Mucosa of gallbladder (tissue), 1 donor: ENCODE measurements at places on chromosomes 3 and 15. TPM values are rescaled to one million over a fixed set of nuclear protein-coding genes. Genes with fewer than 3 reads are reported as not detected.

KLHL6 gene
- total RNA-seq, result 3.7 TPM

GPR87 gene
- total RNA-seq, result not detected

GOLGA6D gene
- 0.12 TPM for total RNA-seq

PRRT3 gene
- 6.1 TPM for total RNA-seq

DUOXA2 gene
- 87.1 TPM for total RNA-seq

PRTG gene
- 1.4 TPM for total RNA-seq

USP50 gene
- total RNA-seq, result 0.20 TPM

ZNF860 gene
- 1.8 TPM for total RNA-seq

GRCh38 chr3:59549962-59550361 lies 500.1 kb upstream of the CFAP20DC start:
- DNase-seq, result no peak

DNA sequence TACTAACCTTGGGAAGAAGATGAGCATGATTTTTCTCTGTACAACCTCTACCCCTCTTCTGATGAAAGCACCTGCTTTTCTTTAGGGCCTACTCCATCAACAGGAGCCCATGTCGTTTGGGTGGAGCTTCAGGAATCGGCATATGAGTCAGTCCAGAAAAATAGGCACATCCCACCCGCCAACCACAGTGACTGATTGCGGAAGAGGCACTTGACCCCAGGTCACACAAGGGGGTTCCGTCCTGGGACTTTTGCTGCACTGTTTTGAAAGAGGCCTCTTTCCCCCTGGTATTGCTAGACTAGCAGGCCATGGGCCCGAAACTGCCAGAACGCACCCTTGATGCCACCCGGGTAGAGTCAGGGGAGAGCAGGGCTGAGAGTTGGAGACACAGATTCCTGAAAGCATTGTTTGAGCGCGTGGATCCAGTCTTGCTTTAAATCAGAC lies 19.3 kb upstream of the NRROS start:
- no peak for DNase-seq

GRCh38 chr3:141338881-141339280 lies 29.4 kb upstream of the ZBTB38 start:
- no peak for DNase-seq

DNA sequence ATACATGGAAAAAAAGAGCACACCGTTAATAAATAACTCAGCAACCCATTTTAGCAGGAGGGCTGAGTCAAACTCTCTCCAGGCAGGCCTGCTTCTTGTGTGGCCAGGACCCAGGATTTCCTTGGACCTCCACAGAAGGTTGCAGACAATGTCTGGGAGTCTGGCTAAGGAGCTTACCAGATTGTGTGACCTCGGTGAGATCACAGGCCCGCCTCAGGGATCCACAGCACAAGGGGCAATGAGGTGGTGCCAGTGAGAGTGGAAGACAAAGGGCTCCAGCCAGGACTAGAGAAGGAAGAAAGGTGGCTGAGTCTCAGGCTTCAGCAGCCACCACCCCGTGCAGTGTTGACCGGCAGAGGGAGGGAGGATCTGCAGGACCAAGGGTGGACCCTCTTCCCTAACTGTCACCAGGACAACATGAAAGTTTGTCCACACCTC lies 32.2 kb upstream of the SEC22A start:
- no peak for DNase-seq

DNA sequence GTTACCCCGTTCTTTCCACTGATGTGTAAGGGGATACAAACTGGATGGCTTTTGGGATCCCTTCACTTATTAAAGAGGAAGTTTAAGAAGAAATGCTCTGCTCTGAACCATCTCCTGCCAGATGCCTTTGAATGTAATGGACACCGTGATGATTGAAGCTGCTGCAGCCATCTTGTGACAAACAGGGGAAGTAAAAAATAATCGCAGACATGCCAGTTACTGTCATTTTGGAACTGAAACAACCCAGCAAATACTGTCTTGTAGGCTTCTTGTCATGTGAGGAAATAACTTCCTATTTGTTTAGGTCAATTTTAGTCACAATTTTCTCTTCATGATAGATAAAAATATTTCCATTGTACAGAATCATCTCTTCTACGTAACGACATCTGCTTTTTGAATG lies 224.0 kb downstream of the CHL1 start:
- no peak for DNase-seq

- DNase-seq, result peak; percentile 23
These were observed 936 bp downstream of the ZXDC start for GRCh38 chr3:126474498-126475412.

DNA sequence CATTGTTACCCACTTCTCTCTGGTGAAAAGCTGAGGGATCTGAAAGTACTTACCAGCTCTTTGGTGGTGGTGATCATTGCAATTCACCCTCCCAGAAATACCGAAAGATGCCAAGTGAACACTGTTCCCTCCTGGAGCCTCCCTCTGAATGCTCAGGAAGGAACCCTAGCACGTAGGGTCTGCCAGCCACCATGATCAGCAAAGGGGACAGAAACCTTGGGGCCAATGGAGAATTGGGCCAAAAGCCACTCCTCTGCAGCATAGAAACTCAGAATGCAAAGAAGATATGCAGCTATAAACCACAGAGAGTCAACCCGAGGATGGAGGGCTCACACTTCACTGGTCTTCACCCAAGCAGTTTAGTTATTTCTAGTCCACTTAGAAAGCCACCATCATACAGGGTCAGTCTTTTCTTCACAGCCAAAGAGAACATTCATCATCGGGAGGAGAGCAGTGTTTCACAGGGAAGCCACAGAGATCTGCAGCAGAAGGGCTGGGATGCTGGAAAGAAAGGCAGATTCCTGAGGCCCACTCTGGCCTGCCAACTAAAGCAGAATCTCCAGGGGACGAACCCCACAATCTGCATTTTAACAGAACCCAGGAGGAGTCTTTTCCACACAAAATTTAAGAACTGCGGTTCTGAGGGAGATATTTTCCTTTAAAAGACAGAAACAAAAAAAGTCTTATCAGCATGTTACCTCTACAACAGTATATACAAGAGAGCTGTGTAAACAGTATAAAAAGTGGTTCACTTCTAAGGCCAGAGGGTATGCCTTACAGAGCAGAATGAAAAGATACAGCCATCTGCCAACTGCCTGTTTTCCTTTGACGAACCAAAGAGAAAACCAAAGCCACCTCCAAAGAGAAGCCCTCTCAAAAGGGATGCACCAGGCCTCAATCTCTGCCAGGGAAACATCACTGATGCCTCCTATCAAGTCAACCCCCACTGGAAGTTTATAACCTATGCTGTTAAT lies 11.3 kb downstream of the TBC1D2B start:
- no peak for DNase-seq

DNA sequence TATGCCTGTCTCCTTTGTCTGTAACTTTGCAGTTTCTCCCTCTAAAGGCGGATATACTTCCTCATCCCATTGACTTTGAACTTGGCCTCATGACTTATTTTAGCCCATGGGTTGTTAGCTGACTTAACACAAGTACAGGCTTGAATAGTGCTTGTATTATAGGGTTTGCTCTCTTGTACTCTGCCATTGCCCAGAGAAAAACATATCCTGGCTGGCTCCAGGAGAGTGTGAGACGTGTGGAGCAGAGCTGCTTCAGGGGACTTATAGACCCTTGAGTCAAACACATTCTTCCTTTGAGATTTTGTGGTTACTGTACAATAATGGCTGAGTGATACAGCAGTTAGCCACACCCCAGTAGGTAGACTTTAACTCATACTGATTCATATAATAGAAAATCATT lies 124.0 kb downstream of the RAP2B start:
- DNase-seq, result no peak

- DNase-seq, result no peak
These were observed 61.5 kb upstream of the MEF2A start for GRCh38 chr15:99504071-99504822.

DNA sequence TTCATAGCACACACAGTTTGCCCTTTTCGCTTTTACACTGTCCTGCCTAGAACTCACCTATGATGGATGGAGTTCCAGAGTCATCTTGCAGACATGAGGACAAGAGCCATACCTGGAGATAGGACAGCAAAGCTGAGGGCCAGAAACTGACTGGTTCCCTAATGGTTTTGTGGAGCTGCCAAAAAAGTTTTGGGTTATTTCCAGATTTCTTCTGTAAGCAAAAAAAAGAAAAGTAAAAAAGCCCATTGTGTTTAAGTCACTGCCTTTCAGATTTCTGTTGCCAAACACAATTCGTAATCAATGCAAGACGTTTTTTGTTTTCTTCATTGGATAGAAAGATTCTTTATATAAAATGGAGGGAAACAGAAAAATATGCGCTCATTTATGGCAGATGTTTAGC lies 42.4 kb upstream of the KY start:
- DNase-seq, result no peak

- DNase-seq, result no peak
These were observed 15.2 kb upstream of the MEIS2 start for GRCh38 chr15:37115538-37115937.

DNA sequence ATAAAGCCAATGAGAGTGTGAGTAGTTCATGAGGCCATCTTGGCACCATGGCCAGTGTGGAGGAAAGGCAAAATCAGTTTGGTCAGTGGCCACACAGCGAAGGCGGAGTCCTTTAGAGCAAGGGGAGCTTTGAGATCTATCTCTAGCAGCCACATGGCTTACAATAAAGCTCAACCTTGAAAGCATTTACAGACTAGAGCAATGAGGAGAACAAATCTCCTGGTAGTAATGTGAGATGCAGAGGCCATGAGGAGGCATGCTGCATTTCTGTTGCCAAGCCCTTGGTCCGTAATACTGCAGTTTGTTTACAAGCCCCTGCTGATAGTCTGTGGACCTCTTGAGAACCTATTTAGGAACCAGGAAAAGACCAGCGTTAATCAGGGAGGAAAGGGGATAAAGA lies 381.5 kb upstream of the C2CD4B start:
- no peak for DNase-seq

GRCh38 chr3:52446042-52446441 lies 1.1 kb upstream of the SEMA3G start:
- DNase-seq, result no peak

DNA sequence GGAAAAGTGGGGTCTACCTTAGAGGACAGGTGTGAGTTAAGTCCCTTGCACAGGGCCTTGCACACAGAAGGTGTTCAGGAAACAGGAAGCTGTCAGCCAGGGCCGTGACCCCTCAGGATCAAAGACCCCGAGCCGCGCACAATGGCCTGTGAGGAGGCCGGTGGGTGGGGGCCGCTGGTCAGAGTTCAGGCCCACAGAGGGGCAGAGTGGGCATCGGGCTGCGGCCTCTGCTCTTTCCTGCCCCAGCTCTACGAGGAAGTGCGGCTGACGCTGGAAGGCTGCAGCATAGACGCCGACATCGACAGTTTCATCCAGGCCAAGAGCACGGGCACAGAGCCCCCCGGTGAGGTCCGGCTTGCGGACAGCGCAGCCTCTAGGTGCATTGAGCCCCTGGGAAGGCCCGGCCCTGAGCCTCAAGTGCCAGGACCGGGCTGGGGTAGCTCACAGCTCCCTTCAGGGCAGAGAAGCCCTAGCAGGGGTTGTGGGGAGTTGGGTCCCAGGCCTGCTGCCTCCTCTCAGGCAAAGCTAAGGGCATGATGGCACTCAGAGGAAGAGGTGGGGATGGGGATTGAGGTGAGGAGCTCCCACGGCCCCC lies 37.2 kb downstream of the PSTPIP1 start:
- peak; percentile 10 for DNase-seq

DNA sequence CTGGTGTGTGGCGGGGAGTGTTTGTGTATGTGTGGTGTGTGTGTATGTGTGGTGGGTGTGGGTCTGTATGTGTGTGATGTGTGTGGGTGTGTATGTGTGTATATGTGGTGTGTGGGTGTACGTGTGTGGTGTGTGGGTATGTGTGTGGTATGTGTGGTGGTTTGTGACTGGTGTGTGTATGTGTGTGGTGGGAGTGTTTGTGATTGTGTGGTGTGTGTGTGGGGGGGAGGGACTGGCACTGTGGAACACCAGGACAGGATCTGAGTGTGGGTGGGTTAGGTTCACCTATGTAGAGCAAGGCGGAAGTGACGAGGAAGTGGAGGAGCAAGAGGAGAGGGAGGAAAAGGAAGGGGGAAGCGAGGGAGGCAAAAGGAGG lies 510.8 kb downstream of the SHQ1 start:
- DNase-seq, result no peak

- no peak for DNase-seq
These were observed 210.9 kb upstream of the TOPAZ1 start for GRCh38 chr3:44030687-44031305.

GRCh38 chr3:137205394-137206045 lies 247.7 kb downstream of the IL20RB start:
- no peak for DNase-seq

GRCh38 chr3:123397050-123397590 lies 51.8 kb downstream of the ADCY5 start:
- DNase-seq, result no peak

- DNase-seq, result peak; percentile 37
These were observed 709 bp downstream of the SCAMP5 start for GRCh38 chr15:74995779-74996765.

- no peak for DNase-seq
These were observed 2.5 kb upstream of the RPP25 start for GRCh38 chr15:74958908-74959585.

DNA sequence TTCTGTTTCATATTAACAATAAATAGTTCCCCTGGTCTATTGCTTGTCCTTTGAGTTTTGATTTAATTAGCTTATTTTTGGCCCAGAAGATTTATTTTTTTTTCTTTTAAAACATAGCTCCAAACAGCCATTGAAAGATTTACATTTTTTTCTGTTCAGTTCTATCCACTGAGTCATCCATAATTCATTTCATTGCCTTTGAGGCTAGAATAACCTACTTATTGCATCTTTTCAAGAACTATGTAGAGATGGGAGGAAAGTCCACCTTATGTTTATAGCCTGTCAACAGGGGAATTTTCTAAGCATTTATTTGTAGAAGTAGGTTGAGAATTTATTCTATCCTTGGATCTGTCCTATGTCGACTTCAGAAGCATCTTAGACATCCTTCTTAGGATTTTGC lies 53.4 kb upstream of the CHD2 start:
- no peak for DNase-seq

GRCh38 chr3:20056725-20057611 lies 16.7 kb downstream of the KAT2B start:
- peak; percentile 27 for DNase-seq
